ENCODE measurements at places on chromosomes 2 and 18.

DNA sequence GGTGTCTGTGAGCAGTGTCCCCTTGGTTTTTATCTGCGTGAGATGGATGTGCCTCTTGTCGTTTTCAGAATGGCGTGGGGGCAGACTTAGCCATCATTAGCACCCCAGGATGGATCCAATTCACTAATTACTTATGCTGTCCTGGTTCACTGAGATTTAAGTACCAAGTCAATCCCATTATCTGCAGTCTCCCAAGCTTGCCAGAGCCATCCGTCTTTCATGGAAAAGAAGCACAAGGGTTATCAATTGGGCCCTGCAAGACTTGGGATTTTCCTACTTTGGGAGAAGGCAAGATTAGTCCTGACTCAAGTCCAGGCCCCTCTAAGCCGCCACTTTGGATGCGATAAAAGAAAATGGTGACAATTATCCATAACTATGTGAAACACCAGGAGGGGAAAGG is 404.0 kb downstream of the TMEM182 start:
- no peak for DNase-seq

DNA sequence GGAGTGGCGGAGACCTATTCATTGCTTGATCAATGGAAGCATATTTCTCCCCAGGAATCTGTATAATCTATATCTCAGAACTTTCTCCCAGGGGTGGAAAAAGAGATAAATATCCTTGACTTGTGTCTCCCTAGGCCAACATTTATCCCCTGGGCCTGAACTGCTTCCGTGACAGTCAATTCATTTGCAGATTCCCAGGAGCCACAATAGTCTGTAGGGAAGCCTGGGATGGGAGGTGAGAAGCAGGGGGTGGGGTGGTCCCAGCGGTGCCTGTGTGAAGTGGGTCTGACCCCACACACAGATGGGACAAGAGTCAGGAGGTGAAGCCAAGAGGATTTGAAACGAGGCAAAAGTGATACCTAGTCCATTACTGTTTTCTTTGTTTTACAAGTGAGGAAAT is 166.8 kb downstream of the DPP10 start:
- peak; percentile 12 for DNase-seq

- no peak for DNase-seq
Measured at GRCh38 chr18:47149457-47150028, 757 bp downstream of the HDHD2 start.

- DNase-seq = no peak
Measured at GRCh38 chr2:161426455-161426921, 10.4 kb downstream of the TBR1 start.

DNA sequence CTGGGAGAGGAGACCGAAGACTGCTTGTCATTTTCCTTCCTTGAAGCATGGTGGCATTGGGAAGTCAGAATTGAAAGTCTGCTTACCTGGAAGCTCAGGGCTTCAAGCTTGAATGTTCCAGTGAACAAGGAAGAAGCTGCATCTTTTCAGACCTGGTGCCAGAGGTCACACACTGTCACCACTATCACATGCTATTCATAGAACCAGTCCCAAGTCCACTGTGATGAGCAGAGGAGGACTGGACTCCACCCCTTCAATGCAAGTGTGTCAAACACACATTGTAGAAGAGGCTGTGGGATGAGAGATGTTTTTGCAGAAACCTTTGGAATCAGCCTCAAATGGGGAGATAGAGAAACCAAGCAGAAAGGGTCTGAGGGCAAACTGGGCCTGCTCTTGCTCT is 81.4 kb downstream of the LYPD1 start:
- DNase-seq = no peak

GRCh38 chr18:79779021-79779699 is 18.6 kb upstream of the KCNG2 start:
- DNase-seq = no peak

GRCh38 chr2:179022685-179023084 is 27.3 kb downstream of the CCDC141 start:
- DNase-seq = no peak

GRCh38 chr18:11981192-11981542 is at the start of gene IMPA2:
Gene IMPA2, plus strand, starts transcription at chr18:11981507. Its CDS starts 163 bp downstream, at chr18:11981670.
- DNase-seq = no peak

GRCh38 chr2:129912871-129913694 is 66.4 kb upstream of the RAB6C start:
- no peak for DNase-seq

GRCh38 chr18:35490894-35491699 is 6.7 kb downstream of the INO80C start:
- DNase-seq = no peak

DNA sequence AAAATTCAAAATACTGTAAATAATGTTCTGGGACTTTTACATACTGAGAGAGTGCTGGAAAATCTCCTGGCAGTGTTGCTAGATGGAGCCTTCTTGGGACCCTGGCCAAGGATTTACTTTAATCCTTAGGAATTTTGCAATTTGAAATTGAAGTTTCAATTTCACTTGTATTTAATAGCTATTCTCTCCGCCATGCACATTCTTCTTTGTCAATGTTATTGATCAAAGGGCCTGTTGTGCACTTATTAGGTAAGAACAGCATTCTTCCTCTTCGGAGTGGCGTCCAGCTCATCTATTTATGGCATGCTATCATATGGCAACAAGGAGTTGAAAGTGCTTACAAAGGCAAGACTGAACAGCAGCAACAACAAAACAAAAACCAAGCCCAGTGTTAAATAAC is 40.1 kb upstream of the SOS1 start:
- DNase-seq = no peak

DNA sequence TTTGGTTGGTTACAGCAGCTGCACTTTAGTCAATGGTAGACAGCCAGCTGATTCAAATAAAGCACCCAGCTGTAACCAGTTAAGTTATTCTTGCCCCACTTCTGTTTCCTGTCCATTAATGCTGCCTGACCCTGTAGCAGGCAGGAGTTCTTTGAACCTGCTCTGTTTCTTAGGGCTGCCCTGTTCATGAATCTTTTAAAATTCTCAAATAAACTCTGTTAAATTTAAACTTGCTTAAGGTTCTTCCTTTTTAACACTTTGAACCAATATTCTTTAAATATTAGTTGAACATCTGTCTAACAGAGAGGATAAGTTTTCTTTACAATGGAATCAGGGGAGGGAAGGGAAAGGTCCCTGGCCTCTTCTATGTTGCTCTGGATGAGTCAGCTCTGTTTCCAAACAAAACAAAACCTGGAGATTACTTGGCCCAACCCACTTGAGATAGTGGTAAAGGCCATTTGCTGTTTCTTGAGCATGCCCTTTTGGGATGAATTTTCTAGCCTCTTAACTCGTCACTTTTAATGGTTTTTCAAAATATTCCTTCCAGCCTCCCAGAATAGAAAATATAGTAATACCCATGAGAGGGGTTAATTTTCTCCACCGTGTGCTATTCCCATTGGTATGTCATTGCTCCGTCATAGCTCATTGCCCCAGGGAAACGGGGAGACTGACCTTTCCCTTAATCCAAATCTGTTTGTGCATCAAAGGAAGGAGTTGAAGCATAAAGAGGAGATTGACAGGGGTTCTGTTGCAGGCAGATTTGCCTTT is 112.1 kb upstream of the FHL2 start:
- no peak for DNase-seq

DNA sequence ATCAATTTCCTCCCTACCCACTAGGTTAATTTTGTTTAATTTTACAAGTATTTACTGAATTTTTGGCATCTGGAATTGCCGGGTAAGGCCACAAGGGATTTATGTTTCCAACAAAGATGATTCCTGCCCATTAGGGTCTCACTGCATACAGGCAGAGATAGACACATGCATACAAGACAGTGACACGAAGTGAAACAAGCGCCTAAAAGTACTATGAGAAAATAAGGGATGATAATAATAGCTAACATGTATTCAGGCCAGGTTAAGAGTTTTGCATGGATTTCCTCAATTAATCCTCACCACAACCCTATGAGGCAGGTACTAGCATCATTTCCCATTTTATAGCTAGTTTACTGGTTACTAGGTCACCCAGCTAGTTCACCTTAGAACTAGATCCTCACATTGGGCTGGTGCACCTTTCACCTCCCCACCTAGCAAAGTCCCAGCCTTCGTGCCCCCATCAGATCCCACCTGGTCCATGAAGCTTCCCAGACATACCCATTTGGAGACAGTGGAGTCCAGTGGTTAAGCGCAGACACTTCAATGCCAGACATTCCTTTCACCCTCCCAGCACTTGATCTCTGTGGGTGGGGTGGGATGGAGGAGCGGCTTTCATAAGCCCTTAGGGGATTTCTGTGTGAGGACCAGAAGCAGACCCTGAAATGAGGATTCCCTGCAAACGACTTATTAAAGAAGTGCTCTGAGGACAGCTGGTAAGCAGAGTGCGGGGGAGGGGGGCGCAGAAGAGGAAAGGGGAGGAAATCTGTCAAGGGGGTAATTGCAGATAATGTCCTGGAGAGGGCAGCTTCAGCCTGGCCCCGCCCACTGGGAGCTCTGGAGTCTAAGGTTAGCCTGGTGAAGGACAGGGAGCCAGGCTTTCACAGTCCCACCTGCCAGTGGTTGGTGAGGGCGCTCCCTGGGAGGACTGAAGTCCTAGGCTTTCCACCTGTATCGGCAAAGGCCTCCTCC is 5.8 kb upstream of the DGUOK start:
- peak; percentile 47 for DNase-seq

- DNase-seq = no peak
Measured at GRCh38 chr2:160289126-160289525, 89.1 kb upstream of the ITGB6 start.
